Ovary (tissue), 10 donors: ENCODE measurements at places on chromosomes 3 and 15.
A peak's percentile ranks its signal among the peaks of the same experiment; 100 is the strongest.

- DNase-seq = no peak
Measured at GRCh38 chr15:83320404-83320803, 35.9 kb upstream of the BNC1 start.

GRCh38 chr3:103295974-103296570, 861.3 kb downstream of the ZPLD1 start:
- DNase-seq = no peak

DNA sequence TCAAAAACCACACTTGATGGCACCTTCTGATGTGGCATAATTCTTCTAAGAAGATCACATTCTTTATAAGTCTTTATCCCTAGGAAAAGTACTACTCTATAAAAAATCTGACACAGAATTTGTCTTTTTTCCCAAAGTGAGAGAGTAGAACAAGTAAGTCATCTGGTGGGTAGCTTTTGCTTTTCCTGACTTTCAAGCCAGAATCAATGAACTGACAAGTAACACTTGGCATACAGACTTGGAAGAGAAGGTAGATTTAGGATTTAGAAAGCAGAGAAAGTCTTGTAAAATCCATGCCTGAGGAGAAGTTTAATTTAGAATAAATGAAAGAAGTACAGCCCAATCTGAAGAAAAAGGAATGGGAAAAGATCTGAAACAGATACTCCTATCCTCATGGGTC, 66.6 kb upstream of the TUSC7 start:
- DNase-seq = no peak

DNA sequence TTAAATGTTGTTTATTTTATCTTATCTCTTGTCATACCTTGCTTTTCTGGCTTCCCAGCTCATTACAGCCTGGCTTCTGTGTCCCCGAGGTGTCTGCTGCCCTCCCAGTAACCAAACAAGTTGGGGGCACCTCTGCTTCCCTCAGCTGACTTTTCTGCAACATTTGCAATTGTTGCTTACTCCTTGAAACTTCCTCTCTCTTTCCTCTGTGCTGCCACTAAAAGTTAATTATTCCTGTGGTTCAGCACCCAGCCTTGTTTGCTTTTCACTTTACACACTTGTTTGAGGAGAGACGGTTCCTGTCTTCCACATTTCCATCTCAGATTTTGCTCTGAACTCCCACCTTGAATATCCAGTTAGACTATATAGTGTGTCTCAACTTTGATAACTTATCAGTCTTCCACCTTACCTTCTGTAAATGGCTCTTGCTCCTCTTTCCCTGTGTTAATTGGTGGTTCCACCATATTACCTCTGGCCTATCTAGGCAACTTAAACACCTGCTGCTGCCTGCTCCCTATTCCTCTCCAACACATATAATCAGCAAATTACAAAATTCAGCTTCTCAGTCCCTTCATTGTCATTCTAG, 21.6 kb downstream of the MCTP2 start:
- DNase-seq = no peak

GRCh38 chr3:171531716-171532115, 71.5 kb upstream of the TNIK start:
- DNase-seq = no peak

DNA sequence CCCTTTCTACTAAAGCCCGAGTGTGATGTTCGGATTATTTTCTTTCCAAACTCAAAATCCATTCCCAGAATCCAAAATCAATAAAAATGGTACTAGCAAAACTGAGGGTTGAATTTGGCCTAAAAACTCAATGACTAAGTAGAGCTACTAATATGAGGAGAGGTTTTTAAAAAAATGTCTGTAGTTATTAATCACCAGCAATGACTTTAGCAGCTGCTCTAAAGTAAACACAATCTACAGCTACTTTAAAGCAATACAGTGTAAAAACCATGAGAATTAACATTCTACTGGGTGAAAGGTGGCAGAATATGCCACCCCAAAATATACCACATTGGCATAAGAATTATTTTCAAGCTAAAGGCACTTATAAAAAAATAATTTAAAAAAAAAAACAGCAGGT, 23.5 kb downstream of the FHIT start:
- no peak for DNase-seq

GRCh38 chr15:57259568-57260040, 116.7 kb upstream of the CGNL1 start:
- DNase-seq = no peak

- no peak for DNase-seq
Measured at GRCh38 chr3:170632780-170633179, 46.9 kb upstream of the SLC7A14 start.

GRCh38 chr3:13547591-13548371, 1.1 kb upstream of the FBLN2 start:
- DNase-seq = no peak

DNA sequence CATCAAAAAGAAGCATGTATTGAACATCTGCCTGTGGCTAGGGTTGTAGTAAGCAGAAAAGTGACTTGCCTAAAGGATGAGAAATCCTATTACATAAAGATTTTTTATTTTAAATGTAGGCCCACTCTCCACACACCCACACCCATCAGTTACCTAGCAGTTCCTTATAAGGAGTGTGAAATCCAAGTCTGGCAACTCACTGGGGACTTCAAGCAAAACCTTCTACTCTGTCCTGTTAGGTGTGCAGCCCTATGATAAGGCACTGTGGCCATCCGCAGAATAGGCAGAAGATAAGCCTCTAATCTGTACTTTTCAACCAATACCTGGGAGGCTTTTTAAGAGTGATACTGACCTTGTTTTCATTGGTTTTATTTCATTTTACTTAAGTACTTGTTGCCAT, 52.7 kb upstream of the TJP1 start:
- no peak for DNase-seq

GRCh38 chr3:100042166-100042981, 71.9 kb downstream of the FILIP1L start:
- DNase-seq = no peak

DNA sequence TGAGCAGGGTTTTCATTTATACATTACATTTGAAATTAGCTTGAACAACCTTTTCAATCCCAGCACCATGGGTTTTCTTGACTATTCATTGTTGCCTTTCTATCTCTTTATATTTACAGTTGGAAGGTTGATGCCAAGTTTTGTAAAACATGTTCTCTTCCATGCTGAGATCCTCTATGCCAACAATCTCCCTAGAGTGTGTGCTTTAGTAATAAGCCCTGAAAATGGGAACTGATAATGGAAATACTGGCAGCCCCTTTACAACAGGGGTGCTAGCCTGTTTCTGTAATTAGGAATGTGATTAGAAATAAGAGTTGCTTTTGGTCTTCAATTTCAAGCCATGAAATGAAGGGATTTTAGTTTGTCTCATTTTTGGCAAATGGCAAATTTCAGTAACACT, 239.9 kb upstream of the NAALADL2 start:
- no peak for DNase-seq

DNA sequence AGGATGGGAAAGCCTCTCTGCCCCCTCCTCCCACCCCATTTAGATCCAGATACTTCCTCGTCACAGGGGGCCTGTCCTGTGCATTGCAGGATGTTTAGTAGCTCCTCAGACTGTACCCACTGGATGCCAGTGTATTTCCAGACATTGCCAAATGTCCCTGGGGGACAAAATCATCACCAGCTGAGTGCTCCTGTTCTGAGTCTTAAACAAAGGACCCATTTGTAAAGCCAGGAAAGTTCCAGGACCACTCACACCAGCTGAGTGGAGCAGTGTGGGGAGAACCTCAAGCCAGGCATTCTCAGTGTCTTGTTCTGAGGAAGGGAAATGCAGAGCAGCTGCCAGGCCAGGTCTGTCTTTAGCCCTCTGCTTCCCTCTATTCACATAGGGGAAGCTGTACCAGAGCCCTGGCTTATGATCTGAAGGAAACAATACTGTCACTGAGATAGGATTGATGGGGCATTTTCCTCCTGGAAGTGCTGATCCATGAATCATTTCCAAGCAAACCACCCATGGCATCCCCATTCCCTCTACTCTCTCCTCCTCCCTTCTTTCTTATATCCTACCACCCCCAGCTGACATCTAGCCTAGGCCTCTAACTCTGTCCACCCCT, 67.4 kb upstream of the MEX3B start:
- no peak for DNase-seq

GRCh38 chr15:69304182-69304545, 5.5 kb downstream of the PAQR5 start:
- DNase-seq = no peak

DNA sequence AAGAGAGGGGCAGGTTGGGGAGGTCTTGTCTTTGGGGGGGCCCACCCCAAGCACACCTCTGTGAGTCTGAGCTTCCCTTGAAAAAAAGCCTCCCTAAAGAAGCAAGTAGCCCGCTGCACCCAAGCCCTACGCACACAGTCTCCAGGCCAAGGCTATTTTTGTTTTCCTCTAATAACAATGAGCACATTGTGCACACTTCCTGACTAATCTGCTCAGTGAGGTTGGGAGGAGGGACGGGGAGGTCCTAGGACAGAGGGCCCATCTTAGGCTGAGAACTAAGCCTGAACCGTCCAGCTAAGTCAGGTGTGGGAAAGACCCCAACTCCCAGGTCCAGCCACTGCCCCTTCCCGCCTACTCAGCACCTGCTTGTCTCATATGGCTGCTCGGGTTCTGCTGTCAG, 87.2 kb downstream of the HMG20A start:
- peak; percentile 55 for DNase-seq

- no peak for DNase-seq
Measured at GRCh38 chr3:67294341-67294740, 296.2 kb downstream of the KBTBD8 start.

GRCh38 chr3:53721187-53722119, 124.8 kb downstream of the CHDH start:
- no peak for DNase-seq

- DNase-seq = no peak
Measured at GRCh38 chr3:60448696-60449095, 802.6 kb downstream of the FHIT start.

DNA sequence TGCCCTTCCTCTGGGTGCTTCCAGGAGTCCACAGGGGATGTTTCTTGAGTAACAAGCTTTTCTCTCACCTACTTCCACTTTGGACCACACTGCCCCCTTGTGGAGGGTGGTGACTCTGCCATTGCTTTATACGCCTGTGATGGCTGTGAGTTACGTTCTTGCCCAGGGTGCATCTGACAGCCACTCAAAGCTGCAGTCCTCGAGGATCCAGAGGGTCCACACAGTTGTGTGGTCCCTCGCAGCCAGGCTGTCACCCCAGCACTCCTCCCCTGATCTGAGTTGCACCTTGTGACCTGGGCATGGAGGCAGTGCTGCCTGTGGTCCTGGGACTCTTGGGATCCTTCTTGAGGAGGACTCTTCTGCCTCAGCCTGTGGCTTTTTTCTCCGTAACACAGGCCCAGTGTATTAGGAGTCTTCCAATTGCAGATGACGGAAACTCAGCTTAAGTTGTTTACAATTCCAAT, 23.4 kb downstream of the FOXL2 start:
- peak; percentile 64 for DNase-seq

DNA sequence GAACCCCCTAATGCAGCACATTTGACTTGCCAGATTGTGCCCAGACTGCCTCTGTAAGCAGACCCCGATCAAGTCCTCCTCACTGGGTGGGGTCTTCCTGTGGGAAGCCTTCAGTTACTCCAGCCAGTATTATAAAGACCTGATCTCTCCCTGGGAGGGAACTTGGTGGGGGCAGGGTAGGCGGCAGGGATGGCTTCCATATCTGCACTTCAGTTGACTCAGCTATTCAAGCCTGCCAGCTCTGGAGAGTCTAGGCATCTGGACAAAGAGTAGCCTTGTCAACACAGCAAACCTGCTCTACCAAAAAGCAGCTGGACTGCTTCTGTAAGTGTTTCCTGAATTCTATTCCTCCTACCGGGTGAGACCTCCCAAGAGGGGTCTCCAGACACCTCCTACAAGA, 21.0 kb upstream of the SLC25A38 start:
- no peak for DNase-seq

DNA sequence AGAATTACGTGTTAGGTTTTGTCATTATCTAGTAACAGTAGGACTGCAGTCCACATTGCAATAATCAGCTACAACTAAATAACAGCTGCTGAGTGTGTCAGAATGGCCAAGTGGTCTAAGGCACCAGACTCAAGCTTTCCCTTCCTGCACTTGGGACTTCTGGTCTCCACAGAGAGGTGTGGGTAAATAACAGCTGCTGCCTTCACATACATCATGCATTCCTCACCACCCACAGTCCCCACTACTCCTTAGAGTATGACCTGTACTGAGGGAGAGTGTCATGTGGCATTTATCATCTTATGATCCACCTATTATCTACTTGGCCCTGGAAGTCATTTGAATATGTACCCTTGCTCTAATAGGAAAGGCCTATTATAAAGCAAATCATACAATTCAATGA, 22.2 kb upstream of the ZMAT3 start:
- no peak for DNase-seq

GRCh38 chr3:53202331-53203015, 41.5 kb downstream of the PRKCD start:
- no peak for DNase-seq

DNA sequence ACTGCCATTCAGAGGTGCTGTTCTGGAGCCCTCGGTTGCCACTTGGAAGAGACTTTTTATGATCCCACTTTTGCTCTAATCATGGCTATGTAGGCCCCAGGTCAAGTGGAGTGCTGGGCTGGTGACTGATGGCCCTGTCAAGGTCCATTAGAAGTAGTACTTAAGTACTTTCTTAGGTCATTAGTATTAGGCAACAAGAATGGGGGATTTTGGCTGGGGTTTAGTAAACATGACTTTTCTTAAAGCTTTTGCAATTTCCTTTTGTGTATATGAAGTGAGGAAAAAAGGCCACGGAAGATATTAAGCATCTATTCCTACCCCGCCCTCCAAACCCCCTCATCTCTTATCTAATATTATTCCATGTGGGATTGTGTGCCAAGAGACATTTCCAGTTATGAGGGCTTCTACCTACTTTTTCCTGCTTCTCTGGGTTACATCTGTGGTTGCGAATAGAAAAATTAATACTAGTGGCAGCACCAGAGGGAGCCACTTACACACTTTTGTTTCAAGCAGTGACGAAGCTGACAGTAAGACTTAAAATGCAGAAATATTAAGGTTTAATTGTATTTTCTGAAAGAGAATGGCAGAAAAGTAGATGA, 13.9 kb downstream of the NLGN1 start:
- no peak for DNase-seq

- DNase-seq = no peak
Measured at GRCh38 chr15:101083336-101084045, 164.3 kb downstream of the LRRK1 start.

DNA sequence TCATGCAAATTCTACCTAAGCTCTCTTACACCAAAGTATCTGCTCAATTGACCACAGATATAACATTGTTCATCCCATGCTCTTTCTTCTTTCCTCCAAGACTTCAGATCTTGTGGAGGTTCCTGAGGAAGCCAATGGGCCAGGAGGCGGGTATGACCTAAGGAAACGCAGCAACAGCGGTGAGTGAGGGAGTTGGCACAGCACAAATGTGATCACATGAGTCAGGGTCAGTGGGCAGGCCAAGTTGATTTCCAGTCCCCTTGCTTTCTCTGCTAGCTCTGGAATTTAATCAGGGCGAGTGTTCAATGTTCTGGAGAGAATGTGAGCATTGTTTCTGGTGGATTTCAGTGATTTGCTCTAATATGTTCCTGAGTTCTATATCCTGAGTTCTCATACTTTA, 112.7 kb downstream of the STAC start:
- DNase-seq = no peak

DNA sequence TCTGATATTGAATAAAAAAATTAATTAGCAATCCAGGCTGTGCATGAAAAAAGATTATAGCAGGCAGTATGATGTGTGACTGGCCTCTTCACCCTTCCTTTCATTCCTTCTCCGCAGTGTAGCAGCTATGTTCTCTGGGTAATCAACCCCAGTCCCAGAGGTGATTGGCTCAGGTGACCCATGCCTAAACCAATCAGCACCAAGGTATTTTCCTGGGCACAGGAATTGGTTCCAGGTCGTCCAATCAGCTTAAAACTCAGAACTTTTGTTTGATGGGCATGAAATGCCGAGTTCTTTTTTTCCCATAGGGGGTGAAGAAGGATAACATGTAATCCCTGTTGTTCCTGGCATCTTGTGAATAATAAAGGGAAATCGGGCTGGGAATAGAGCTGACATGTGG, 5.8 kb upstream of the BNC1 start:
- no peak for DNase-seq
